Psoas muscle (tissue), 8 donors: ENCODE measurements at places on chromosomes 5 and 9. TPM values are rescaled to one million over a fixed set of nuclear protein-coding genes. Genes with fewer than 3 reads are reported as not detected.

ENG gene
- total RNA-seq = 31.7 TPM

GRXCR2 gene
- total RNA-seq = not detected

NRG2 gene
- total RNA-seq = 2.6 TPM

SLC34A3 gene
- total RNA-seq = not detected

GARNL3 gene
- 3.3 TPM for total RNA-seq

SNAPC4 gene
- total RNA-seq = 4.3 TPM

DMRT2 gene
- total RNA-seq = 0.52 TPM

SLC25A2 gene
- total RNA-seq = not detected

LIFR gene
- 52.5 TPM for total RNA-seq

SLC45A2 gene
- 0.24 TPM for total RNA-seq

MARCOL gene
- total RNA-seq = not detected

ADRB2 gene
- 6.0 TPM for total RNA-seq

MYOZ3 gene
- total RNA-seq = 29.7 TPM

NEUROG1 gene
- total RNA-seq = not detected

DNA sequence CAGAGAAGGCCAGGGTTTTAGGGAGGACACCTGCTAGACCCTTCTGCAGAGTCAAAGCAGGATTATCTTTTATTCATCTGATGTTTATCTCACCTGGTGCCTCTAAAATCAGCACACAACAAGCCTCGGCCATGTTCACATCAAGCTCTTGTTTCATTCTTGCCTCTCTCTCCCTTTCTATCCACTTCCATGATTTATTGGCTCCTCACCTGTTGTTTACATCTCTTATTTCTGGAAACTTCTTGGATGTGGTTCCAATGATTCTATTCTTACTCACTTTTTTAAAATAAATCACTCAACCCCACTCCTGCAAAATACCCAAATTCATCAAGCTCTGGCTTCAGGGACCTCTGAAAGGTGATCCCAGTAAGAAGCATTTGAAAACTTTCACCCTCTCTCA lies 407.0 kb upstream of the KLF4 start:
- no peak for DNase-seq

DNA sequence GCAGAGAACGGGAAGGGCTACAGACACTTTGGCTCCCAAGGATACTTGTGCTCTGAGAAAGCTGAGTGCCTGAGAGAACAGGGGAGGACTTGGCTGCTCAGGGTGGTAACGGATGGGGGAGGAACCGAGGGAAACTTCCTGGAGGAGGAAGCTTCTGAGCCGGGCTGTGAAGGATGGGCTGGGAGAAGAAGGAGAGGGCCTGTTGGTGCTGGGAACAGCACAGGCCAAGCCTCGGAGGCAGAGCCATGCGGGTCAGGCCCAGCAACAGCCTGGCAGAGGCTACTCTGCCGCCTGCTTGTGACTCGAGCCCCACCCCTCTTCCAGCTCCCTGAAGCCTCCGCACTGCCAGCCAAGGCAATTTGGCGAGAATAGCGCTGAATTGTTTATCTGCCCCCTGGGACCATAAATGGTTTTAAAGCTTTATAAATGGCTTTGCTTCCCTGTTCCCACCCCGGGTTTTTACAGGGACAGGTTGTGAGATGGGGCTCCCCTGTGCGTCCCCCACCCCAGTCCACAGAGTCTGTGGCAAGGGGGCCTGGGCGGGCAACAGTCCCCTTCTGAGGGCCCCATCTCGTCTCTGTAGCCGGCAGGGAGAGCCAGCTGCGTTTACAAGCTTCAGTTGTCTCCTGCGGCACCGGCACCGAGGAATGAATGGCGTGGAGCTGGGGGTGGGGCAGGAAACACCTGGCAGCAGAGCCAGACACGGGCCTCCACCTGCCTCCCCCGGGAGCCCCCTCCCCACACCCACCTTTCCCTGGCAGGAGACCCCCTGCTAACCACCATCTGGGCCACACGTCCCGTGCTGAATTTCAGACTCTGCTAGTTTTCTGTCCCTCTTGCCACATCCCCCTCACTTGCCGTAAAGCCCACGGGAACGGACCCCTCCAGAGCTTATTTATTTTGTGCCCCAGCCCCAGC lies 24.4 kb downstream of the FAM163B start:
- DNase-seq = no peak

- peak; percentile 90 for DNase-seq
Observed at GRCh38 chr9:130680836-130681768, 12.5 kb upstream of the EXOSC2 start.

DNA sequence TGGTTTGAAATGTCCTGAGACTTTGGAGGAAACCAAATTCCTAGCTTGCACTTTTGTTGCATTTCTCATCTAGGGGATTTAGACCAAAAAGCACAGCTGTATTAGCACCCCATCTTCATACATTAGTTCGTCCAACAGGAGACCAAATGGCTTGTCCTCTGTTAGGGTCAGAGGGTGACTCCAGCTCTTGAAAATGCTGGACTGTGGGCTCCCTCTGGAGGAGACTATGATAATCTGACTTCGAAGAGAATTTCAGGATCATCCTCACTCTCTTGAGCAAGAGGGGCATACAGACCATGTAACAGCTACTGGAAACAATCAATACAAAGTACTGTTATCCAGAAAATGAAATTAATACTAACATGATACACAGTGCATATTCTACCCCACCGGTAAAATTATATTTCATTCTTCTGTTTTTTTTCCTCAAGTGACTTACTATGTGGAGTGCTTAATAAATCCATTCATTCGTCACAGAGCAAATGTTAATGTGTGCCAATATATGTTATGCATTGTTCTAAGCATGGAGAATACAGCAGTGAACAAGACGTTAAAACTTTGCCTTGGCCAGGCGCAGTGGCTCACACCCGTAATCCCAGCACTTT lies 63.7 kb upstream of the PPP2CA start:
- DNase-seq = peak; percentile 17

GRCh38 chr9:130938652-130939404 lies at the start of gene FIBCD1:
Gene FIBCD1 (minus strand): TSS chr9:130939247. CDS start chr9:130938607, 640 bp downstream.
- no peak for DNase-seq

DNA sequence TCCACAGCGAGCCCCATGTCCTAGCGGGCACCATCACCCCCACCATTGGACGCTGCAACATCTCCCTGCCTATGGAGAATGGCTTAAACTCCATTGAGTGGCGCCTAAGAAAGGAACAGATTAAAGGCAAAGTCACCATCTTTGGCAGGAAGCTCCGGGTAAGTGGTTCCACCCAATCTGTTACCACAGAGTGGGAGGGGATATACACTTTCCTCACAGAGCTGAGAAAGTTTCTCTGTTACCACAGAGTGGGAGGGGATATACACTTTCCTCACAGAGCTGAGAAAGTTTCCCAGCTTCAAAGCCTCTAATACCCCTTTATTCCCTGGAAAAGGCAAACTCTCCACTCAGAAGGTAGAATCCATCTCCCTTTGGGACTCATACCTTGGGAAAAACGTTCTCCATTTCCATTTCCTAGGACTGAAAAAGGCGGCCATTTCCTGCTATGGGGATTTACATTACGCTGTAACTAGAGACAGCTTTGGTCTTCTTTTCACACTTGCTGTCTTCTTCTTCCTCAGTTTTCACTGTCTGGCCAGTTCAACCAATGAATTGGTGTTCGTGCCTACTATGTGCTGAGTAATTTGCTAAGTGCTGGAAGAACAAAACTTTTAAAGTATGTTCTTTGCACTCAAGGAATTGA lies 63.4 kb upstream of the WWC1 start:
- no peak for DNase-seq

DNA sequence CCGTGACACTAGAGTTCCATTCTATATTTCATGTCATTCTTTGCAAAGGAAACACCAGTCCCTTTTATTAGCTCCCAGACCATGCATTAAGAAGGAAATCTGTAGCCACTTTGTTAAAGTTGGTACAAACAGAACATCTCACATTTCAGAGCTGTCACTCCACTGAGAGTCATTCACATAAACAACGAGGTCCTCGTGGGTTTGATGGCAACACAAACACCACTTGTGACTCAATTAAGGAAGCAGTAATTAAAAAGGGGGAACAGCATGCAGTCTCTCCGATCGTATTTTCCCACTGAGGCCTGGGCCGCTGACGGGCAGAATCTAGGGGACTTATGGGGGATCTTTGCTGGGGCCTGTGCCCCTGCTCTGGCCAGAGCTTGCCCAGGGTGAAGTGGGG lies 94.2 kb upstream of the ZNF618 start:
- no peak for DNase-seq

GRCh38 chr5:120139039-120139438 lies 325.1 kb upstream of the PRR16 start:
- no peak for DNase-seq

DNA sequence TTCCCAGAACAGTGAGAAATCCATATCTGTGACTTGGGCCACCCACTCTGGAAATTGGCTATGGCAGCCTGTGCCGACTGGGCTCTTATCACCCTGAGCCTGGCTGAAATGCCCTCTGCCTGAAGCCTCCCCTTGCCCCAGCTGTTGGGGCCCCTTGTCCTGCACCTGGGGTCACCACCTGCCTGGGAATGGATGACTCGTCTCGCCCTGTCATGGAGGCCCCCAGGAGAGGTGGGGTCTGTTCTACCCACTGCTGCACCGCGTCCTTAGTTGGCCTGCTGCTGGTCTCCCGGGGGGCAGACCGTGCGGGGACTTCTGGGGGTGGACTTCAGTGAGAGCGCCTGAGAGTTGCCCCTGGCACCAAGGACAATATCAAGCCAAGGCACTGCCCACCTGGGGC lies 46.6 kb upstream of the COL5A1 start:
- no peak for DNase-seq

- DNase-seq = no peak
Observed at GRCh38 chr9:134052491-134052890, 15.3 kb downstream of the BRD3 start.

DNA sequence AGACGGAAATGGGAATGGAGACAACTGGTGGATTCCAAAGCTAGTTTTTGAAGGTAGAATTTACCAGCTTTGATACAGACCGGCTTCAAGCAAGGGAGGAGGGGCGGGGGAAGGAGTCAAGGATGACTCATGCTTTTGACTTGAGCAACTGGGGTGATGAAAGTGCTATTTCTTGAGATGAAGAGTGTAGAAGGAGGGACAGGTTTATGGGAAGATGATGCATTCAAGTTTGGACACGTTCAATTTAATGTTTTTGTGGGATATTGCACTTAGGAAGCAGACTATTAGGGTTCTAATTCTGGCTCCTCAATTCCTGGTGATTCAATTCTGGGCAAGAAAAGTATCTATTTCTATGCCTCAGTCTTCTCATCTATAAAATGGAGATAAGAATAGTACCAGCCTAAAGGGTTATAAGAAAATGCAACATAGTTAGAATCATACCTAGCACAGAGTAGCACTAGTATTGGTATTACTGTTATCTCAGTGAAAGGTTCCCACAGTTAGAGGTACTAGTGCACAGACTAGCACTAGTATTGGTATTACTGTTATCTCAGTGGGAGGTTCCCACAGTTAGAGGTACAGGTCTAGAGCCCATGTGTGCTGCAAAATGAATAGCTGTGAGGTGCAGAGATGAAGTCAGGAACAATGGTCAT lies 4.6 kb downstream of the NIPAL4 start:
- peak; percentile 47 for DNase-seq

GRCh38 chr5:54148067-54148845 lies 162.1 kb downstream of the ARL15 start:
- DNase-seq = no peak

GRCh38 chr9:101028346-101029314 lies at the start of gene PLPPR1:
Gene PLPPR1 (plus strand): TSS chr9:101028727.
- peak; percentile 53 for DNase-seq

DNA sequence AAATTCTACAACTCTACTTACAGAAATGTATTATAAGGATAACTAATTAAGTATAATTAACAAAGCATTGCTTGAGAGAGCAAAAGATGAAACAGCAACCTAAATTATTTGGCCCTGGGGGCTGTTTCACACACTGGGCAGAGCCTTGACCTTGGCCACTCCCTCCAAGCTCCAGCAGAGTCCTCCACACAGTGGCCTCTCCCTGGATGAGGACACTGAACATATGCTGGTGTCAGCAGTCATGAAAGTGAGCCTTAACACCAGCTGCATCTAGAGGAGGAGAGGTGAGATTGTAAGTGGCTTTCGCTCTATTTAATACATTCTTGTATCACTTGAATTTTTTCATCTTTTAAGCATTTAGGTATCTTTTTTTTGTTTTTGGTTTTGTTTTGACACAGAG lies 23.3 kb upstream of the ZDHHC12 start:
- no peak for DNase-seq

- no peak for DNase-seq
Observed at GRCh38 chr5:15073453-15073852, 201.9 kb upstream of the ANKH start.
